T-helper 17 cell (primary cell): ENCODE measurements at places on chromosomes 13 and 19.

DNA sequence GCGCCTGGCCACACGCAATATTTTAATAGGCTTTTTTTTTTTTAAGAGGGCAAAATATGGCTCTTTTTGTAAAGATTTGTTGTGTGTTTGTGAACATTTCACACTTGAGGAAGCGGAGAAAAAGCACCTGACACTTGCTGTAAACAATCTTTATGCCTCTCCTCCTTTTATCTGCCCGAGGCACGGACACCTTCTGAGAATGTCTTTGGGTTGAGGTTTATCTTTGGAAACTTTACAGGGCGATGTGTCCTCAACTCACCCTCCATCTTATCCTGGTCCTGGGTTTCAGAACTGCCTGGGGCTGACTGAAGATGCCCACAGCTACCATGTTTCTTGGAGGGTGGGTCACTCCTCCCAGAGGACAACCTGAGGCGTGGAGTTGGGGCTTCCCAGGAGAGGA lies 44.0 kb downstream of the ZNF627 start:
- no peak for DNase-seq

- DNase-seq, result peak; percentile 28
Observed at GRCh38 chr19:3494559-3494958, 5.9 kb downstream of the DOHH start.

DNA sequence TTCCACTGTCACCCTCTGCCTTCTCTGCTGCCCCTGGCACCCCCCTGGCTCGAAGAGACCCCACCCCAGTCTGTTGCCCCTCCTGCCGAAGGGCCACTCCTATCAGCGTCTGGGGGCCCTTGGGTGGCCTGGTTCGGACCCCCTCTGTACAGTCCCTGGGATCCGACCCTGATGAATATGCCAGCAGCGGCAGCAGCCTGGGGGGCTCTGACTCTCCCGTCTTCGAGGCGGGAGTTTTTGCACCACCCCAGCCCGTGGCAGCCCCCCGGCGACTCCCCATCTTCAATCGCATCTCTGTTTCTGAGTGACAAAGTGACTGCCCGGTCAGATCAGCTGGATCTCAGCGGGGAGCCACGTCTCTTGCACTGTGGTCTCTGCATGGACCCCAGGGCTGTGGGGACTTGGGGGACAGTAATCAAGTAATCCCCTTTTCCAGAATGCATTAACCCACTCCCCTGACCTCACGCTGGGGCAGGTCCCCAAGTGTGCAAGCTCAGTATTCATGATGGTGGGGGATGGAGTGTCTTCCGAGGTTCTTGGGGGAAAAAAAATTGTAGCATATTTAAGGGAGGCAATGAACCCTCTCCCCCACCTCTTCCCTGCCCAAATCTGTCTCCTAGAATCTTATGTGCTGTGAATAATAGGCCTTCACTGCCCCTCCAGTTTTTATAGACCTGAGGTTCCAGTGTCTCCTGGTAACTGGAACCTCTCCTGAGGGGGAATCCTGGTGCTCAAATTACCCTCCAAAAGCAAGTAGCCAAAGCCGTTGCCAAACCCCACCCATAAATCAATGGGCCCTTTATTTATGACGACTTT lies 2.0 kb downstream of the ZFP36 start:
- no peak for DNase-seq

- DNase-seq, result no peak
Observed at GRCh38 chr13:21686751-21687391, 16.0 kb downstream of the FGF9 start.

GRCh38 chr19:47467914-47468313 lies 3.8 kb downstream of the SLC8A2 start:
- DNase-seq, result no peak

DNA sequence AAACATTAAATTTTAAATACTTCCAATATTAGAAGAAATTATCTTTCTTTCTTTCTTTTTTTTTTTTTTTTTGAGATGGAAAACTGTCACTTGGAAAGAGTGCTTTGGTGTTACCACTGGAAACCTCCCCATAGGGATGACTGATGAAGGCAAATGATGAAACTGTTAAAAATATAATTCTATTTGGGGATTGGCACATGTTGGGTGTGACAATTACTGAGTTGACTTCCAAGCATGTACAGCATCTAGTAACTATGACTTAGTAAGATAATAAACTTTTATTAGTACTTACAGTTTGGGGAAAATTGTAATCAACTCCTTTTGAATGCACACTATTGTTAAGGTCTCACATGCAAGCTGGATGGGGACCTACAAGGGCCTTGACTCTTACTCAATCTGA lies 592.5 kb downstream of the KCTD12 start:
- no peak for DNase-seq

DNA sequence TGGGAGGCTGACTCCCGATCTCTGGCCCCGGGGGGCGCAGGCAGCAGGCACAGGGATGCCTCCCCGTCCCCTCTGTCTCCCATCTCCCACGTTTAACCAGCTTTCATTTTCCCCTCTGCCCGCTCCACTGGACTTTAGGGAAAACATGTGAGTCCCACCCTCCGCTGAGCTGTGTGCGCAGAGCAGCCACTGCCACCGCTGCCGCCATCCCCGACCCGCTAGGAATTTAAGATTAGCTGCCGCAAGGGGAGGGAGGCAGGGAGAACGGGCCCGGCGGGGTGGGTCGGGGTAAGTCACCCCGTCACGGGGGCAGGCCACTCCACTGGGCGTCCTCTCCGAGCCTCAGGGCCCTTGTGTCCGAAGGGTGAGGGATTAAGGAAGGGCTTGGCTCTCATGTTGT lies 15.5 kb downstream of the KCNN1 start:
- DNase-seq, result no peak

GRCh38 chr19:15291548-15292021 lies 40.8 kb downstream of the BRD4 start:
- DNase-seq, result no peak

DNA sequence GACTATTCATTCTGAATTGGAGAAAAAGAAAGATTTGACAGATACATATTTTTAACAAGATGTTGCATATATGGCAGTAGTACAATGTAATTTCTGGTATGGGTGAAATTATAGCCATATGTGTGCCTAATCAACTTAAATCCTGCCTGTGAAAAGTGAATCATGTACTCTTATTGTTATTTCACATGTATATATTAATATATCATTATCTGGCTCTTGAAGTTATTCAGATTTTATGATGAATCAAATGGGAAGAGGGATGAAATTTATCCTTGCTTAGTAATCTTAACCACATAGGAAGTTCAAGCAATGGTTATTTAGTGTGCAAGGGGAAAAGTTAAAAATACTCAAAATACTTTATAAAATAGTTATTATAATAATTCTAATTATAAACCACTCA lies 80.5 kb downstream of the GPC6 start:
- DNase-seq, result no peak

DNA sequence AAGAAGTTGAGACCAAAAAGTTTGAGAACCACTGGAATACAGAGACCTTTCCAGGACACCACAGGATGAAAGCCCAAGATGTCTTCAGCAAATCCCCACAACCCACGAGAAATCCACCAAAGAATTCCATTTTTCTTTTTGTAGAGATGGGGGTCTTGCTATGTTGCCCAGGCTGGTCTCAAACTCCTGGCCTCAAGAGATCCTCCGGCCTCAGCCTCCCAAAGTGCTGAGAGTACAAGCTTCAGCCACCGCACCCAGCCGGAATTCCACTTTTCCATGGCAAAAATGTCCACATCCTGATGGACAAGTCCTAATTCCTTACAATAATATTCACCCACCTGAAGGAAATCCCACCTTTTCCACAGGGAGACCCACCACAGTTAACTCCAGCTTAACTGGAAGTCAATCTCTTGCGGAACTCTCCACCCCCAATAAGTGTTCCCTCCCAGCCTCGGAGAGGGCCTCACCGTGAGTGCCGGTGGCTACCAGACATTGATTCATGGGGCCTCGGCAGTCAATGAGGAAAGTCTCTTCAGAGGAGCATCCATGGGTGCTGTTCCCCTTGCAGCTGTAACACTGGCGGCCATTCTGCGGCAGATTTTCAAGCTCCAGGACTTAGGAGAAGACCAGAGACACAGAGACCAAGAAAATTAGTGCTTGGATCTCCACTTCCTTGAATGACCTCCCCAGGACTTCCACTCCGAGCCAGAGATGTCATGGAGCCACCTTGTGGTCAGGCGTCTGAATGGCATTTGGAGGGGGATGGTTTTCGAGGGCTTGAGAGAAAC lies 12.3 kb upstream of the CADM4 start:
- DNase-seq, result no peak

GRCh38 chr13:82822935-82823334 lies 1059.3 kb downstream of the SLITRK1 start:
- DNase-seq, result no peak

DNA sequence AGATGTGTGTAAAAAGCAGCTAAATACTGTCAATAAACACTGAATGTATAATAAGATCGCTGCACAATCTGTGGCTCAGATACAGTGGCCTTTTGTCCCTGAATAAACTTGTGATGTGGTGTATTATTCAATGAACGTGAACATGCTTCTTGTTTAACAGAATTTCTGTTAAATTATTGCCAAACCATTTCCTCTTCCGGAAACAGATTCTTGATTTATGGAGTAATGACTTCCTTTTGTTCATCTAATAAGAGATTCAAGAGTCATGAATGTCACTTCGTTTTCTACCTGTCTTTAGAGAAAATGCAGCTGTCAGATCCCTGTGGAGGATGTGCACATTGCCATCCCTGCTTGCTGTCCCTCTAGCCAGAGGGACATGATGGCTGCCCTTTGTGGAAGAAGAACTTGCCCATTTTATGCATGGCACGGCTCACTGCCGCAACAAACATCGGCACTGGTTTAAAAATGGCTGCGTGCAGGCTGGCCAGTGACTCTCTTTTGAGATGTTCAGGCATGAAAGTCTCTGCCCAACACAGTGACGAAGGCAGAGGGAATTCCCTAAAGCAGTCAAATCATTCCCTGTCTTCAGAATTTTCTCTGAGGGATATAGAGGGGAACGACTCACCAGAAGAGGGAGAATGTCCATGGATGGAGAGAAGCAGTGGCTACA lies 3.1 kb upstream of the TNFSF13B start:
- no peak for DNase-seq

DNA sequence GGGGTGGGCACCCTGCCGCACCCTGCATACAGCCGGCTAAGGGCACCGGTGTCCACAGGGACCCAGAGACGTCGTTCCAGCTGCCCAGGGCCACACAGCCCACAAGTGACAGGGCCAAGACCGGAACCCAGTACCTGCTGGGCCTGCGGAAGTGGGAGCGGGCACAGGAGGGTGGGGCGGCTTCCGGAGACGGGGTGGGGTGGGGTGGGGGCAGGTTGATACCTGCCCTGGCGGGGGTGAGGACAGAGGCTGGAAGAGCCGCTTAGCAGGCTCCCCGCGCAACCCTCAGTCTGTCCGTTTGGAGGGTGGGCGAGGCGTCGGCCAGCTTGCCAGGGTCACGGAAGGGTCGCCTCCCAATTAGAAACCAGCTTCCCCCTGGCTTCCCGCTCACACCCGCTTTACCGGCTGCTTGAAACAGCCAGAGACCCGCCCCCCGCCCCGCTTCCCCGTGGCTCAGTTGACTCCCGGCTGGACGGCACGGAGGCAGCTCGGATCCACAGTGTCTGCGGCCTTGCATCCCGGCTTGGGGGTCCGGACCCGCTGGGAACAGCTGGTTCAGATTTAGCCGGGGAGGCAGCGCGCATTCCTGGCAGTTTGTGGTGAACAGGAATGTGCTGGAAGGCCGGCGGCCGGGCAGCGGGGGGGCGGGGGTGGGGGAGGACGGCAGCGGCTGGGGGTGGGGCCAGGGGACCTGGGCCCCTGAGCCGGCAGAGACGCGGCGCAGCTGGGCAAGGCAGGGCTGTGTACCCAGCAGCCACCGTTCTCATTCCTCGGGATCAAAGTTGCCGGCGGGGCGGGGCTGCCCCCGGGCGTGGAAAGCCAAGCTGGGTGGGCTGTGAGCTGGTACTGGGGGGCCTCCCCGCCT lies 1.9 kb downstream of the CNN2 start:
- peak; percentile 43 for DNase-seq

DNA sequence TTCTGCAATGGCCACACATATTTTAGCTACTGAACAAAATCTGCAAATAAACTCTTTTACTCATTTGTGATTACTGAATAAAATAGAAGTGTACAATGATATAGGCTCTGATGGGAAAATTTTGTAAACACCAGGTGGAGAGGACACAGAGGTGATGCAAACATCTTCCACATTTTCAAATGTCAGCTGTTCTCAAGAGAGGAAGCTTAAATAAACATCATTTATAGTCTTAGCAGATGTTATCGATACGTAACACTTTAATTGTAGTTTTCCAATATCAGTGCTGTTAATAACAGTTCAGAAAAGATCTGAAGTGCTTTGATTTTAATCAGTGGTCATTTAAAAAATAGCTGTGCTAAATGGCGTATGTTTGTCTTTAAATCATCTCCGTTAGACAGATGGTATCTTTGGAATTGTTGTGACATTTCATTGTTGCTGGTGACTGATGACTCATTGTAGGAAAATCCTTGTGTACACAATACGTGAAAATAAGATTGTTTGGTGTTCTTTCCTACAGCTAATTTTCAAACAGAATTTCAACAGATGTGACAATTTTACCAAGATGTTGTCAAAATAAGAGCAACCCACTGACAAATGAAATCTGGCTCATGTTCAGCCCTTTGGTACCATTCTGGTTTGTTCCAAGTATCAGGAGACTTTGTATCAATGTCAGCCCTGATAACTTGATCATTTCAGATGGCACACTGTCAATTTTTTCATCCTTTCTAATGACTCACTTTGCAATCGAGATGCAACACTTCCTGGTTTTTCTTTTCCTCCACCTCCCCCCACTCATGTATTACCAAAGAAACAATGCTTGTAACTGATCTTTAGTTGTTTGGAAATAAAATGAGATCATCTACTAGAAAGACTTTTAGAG lies 516.0 kb downstream of the DCT start:
- no peak for DNase-seq

GRCh38 chr13:43933378-43933777 lies 53.7 kb downstream of the LACC1 start:
- no peak for DNase-seq

- DNase-seq, result peak; percentile 68
Observed at GRCh38 chr19:3556978-3557460, 367 bp downstream of the MFSD12 start.

GRCh38 chr13:43731296-43731695 lies 55.5 kb downstream of the ENOX1 start:
- no peak for DNase-seq

DNA sequence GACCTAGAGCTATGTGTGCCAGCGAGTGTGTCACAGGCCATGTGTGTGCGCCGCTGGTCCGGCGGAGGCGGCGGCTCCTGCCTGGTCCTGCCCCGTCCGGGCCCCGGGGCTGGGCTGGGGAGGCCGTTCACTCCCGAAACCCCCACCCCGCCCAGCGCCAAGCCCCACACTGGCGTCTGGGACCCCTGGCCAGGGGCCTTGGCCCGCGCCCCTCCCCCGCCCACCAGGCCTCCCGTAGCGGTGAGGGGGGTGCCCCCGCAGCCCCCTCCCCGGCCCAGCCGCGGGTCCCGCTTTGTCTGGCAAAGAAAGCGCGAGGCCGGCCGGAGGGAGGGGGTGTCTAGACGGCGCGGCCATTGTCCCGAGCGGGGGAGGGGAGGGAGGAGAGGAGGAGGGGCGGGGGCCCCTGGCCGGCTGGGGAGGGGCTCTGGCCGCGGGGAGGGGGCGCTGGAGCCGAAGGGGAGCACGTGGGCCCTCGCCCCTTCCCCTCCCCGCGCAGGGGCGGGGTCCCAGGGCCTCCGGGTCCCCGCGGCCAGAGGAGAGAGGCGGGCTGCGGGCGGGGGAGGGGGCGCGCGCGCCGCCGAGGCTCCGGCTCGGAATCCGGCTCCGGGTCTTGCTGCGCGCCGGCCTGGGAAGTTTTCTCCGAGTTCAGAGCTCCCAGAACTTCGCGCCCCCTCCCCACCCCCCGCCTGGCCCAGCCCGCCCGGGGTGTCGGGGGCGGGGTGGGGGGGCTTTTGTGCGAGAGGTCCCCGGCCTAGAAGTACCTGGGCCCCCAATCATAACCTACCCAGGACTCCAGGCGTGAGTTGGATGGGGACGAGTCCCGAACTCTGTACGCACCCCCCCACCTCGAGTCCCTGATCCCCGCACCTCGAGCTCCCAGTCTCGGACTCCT lies 888 bp downstream of the NOTCH3 start:
- DNase-seq, result no peak
